ENCODE measurements at places on chromosomes 1 and 21.

DNA sequence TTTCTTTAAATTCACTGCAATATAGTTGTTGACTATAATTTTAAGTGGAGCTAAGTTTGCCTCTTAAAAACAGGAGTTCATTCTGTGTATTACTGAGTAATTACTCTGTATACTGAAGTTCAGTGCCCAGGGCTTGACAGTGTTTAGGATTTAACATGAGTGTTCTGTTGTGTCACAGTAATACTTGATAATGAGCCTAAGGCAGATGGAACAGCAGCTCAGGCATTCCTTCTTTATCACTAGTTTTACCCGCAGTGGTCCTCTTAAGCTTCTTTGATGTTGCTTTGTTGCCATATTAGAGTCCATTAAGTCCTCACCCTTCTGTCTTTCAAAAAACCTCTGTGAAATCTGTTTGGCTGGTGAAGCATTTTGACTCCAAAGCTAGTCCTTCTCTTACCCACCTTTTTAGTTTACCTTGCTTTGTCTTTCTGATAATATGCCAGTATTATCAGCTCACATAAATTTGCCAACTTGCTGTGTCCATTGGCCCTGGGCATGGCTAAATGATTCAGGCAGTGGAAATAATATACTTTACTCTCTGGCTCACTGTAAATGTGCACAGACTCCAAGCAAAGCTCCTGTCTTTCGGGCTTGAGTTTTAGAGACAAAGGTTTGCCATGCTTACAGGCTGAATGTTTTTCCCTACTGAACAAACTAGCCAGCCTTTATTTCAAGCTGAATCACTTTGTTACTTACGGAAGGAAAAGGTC, 17.7 kb downstream of the HIPK1 start:
- no peak for DNase-seq

- peak; percentile 38 for DNase-seq
Observed at GRCh38 chr1:156667610-156667967, 9.6 kb downstream of the NES start.

DNA sequence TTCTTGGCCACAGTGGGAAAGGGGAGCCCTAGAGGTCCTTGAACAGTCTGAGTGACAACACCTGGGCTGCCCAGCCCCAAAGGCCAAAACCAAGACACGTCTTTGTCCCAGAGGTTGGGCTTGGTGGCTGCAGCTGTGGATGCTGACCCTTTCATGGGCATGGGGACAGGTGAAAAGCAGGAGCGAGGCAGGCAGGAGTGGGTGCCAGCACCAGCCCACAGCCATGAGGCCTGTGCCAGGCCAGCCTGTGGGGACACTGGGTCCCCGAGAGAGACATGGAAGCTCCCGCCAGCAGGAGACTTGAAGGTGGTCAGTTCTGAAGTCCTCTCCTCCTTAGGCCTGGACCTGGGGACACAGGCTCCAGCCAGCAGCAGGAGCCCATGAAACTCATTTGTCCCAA, 98.6 kb downstream of the KCNJ15 start:
- no peak for DNase-seq

GRCh38 chr1:38094711-38095290, 48.2 kb upstream of the POU3F1 start:
- DNase-seq, result no peak

DNA sequence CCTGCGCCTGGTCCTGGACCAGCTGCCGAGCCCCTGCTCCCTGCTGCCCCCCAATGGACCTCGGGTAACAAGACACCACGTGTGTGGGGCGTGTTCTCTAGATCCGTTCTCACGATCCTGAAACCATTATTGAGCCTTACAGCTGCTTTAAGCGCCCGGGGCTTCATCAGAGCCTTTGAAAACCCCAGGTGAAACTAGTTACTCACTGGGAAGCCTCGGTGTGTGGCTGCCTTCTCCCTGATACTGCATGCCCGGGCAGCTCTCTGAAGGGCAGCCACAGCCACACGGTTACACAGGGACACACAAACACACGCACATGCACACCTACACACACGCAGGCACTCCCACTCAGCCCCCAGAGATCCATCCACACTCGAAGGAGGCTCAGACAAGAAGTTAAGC, 5.3 kb downstream of the HES2 start:
- DNase-seq, result peak; percentile 37

DNA sequence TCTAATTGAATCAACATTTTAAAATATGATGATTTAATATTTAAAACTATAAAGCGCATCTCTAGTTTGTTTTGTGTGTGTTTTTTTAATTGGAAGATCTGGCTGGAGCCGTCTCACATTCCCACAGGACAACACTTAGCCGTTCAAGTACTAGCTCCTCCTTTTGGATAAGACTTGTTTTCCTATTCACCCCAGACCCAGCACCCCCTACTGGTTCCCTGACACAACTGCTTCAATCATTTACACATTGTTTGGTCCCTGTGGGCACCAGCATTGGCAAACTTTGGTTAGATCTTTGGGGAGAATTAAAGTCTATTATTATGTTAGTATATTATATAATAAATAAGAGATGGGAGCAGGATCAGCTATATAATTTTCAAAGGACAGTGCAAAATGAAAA, 34.5 kb downstream of the TYW3 start:
- no peak for DNase-seq

GRCh38 chr1:153250166-153250565, 9.3 kb upstream of the LORICRIN start:
- DNase-seq, result no peak

- no peak for DNase-seq
Observed at GRCh38 chr1:2845869-2846268, 44.4 kb upstream of the TTC34 start.

DNA sequence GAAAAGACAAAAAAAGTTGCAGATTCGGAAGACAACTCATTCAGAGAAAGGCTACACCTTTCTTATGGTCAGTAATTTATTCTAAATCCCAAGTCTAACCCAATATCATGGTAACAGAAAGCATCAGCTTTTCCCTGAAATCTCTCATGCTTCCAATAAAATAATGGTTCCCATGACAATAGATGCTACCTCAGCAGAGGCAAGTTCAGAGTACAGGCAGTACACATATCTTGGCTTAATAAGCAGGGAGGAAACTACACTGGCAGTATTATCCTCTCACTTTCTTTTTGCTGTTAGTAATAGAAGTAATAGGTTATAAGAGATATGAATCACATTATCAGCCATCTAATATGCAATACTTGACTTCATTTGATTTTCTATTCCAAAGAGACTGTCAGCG, 137.1 kb downstream of the DPYD start:
- DNase-seq, result no peak

GRCh38 chr1:9719978-9720722, 68.6 kb downstream of the PIK3CD start:
- no peak for DNase-seq

DNA sequence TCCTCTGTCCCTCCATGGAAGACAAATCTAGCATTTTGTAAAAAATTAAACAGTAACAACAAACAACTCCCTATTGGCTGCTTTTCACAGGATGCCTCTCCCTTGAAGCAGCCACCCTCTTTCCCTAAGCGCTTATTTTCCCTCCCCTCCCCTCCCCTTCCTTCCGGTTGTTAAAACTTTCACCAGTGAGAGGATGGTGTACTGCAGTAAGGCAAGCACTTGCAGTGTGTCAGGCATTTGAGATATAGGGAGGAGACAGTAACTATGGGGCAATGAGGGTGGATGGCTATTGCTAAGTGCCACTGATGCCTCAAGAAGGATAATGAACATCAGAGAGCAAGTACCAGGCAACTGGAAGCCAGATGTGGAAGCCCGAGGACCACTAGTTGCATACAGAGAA, 19.1 kb upstream of the KIAA1614 start:
- DNase-seq, result no peak

GRCh38 chr1:226129230-226129629, 57.3 kb downstream of the ACBD3 start:
- DNase-seq, result no peak

GRCh38 chr1:220420726-220421125, 107.2 kb upstream of the MARK1 start:
- no peak for DNase-seq

DNA sequence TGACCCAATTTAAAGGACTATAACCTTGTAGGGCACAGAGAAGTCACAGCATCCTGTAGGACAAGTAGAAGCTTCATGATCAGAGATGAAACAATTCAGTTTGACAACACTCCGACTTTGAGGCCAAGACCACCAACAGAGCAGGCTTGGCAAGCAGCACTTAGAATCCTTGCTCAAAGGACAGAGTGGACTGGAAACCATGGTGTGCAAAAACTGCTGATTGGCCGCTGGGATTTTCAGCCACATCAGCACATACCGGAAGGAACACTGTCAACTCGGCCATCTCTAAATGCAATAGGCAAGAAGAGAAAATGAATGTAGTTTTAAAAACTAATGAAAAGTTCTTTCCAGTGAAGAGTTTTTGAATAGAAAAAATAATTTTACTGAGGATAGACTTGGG, 92.0 kb upstream of the PRMT6 start:
- no peak for DNase-seq

DNA sequence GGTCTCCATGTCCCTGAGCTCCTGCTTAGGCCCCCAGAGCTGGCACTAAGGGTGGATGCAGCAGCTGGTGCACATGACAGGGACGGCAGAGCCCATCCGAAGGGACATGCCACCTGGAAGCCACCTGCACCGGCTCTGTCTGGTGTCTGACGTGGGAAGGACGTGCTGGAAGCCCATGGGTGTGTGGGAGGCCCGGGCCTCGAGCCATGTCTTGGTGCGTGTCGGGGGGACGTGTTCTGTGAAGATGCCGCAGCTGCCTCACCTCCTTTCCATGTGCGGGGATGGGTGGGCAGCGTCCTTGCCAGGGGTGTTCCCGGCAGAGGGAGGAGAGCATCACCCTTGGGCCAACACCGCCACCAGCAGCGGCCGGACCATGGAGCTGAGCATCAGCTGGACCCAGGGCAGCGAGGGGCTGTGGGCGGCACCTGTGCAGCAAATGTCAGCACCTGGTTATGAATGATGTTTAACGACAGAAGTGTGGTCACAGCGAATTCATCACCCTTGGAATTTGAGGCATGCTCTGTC, 15.5 kb upstream of the POFUT2 start:
- no peak for DNase-seq

DNA sequence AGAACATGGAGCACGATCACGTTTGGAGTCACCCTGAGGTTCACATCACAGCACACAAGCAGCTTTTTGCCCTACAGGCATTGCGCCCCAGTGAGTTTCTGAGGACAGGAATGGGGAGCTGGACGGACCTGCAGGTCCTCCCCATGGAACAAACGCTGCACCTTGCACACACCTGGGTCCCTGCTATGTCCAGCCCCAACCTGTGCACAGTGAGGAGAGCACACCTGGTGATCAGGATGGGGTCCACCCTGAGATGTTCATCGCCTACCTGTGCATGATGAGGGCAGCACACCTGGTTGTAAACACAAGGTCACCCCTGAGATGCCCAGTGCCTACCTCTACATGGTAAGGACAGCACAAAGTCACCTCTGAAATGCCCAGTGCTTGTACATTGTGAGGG, 45.9 kb downstream of the TCP10L start:
- no peak for DNase-seq

GRCh38 chr1:87902830-87903229, 574.1 kb downstream of the LMO4 start:
- peak; percentile 30 for DNase-seq

DNA sequence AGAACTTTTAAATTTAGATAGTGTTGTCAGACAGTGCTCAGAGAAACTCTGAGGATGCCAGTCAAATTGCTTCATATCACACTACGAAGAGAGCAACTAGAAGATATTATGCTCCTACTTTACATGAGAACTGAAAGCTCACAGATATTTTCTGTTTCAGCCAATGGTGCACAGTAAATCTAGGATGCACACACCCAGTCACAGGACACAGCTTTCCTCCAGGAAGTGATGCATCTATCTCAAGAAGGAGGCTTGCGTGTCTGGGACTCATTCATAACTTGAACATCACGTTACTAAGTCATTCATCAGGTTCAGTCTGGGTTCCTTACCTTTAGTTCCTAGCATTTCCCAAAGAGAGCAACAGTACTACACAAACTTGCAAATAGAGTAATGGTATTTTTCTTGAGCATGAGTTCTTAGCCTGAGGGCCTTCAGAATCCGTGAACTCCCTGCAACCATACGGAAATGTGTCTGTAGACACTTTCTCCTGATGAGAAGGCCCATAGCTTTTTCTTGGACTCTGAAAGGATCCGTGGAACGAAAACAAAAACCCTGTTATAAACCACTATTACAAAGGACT, 12.2 kb downstream of the ZNF697 start:
- peak; percentile 32 for DNase-seq

- no peak for DNase-seq
Observed at GRCh38 chr1:35215346-35215745, 22.4 kb upstream of the SFPQ start.

DNA sequence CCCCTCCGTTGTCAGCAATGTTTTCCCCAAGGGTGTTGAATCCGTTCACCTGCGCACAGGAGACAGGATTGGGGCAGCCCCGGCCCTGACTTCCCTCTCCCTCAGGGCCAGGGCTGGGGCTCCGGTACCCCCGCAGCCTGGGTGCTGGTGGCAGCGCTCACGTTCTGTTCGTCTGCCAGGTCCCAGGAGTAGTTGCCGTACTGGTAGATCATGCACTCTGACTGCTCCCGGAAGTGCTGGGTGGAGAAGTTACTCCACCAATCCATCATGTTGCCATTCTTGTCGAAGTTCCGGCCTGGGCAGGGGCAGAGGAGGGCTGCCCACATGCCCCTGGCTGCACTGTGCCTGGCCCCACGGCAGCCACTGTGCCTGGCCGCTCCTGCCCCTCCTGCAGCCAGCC, 6.1 kb downstream of the PRXL2B start:
- DNase-seq, result no peak

- no peak for DNase-seq
Observed at GRCh38 chr1:231619257-231619634, 7.3 kb upstream of the DISC1 start.

GRCh38 chr1:53348486-53349368, 20.9 kb upstream of the LRP8 start:
- DNase-seq, result no peak

DNA sequence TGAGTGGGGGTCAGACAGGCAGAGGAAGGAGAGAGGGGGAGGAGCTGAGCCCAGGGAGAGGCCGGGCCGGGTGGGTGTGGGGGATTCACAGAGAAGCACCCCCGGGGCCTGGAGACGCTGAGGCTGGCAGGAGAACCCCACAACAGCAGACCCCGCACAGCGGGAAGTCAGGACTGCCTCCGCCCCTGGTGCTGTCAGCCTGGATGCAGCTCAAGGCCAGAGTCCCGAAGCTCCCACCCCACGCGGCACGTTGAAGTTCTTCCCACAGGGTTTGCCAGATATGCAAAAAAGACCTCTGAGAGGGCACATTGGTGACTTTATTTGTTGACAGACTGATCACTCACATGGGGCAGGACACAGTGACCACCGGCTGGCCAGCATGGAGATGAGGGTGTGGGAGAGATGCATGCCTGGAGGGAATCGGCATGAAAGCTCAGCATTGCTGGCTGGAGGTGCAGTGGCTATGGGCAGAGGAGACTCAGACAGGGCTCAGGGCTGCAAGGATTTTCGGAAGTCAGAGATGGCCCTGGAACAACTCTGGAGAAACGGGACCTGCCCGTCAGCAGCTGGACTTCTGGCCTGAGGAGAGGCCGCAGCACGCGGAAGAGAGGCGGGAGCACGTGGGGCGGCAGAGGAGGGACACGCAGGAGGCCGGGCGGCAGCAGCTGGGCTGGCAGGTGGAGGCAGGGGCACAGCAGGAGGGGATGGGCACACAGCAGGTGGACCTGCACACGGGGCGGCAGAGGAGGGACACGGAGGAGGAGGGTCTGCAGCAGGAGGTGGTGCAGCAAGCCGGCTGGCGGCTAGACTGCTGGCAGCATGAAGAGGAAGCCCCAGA, 885 bp downstream of the KRTAP10-3 start:
- no peak for DNase-seq

- no peak for DNase-seq
Observed at GRCh38 chr1:118914379-118915161, 73.6 kb downstream of the TBX15 start.

GRCh38 chr21:41367301-41367944, 5.6 kb downstream of the MX2 start:
- DNase-seq, result no peak
